ENCODE measurements at places on chromosomes 1 and 21.
A peak's percentile ranks its signal among the peaks of the same experiment; 100 is the strongest.

DNA sequence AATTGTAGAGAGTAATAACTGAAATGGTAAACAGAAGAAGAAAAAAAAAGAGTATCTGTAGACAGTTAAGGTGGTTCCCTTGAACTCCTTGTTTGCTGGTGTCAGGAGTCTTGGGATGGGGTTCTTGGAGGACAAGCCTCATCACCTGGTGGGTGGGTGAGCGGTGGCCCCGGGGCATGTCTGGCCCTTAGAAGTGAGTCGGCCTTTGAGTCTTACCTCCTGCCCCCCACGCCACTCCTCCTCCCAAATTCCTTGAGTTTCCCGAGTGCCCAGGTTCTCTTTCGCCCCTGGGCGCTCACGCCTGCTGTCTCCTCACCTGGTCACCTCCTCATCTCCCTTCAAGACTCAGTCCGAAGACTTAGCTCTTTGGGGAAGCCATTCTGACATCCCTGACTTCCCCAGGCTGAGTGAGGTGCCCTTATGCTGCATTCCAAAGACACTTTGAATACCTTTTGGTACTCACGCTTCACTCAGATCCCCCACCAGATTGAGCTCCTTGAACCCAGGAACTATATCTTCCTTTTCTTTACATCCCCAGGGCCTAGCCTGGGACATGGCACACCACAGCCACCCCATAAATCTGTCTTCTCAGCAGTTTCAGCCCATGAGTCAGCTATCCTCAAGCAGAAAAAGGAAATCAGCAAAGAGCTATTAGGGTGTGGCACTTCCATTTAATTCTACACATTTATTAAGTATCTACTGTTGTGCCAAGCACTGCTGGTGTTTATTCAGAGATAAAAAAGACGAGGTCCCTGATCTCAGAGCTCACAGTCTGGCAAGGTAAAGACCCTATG lies 13.5 kb upstream of the IKBKE start:
- DNase-seq: peak; percentile 70

DNA sequence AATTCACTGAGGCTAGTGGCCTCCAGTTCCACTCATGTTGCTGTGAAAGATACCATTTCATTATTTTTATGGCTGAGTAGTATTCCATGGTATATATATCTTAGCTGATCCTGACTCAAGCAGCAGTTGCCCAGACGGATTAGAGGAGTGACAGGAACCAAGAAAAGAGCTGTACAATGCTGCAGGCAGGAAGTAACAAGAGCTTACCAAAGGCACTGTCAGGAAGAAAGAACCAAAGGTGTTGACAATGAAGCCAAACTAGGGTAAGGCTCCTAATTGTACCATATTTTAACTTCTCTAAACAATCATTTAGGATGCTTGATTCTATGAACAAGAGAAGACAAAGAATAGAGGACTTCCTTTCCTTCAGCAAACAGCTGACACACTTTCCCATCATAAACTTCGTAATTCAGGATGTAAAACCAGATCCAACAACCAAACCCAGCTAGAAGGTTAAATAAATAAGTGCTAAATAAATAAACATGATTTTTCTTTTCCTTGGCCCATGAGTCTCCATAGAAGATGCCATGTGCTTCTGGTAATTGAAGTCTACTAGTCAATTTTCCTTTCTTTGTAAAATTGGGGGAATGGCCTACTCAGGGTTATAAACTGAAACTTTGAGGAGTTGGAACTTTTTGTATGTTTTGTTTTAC lies 248.2 kb upstream of the SGIP1 start:
- no peak for DNase-seq

DNA sequence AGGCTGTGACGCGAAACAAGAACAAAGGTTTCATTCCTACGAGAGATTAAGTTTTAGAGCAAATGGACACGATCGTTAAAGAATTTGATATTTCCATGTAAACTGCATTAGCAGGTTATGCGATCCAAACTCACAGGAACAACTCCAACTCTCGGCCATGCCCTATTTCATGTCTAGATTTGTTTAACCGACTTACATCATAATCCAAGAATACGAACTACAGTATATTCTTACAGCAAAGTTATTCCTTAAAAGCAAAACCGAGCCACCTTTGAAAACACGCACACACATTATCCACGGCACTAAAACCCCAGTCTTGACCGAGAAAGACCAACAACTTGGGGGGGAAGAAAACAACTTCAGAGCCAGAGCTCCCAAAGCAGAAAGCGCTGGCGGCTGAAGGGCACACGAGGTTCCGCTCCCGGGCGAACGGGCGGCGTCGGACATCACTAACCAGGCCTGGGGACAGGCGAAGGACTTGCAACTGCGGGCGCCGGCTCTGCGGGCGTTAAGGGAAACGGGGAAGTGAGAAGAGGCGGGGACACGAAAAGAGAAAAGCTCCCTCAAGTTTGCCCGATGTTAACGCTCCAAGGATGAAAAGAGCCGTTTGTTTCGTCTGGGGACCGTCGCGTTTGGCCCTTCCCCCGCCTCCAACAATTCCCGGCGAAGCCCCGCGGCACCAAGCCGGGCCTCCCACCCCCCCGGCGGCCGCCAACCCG lies 690 bp downstream of the B3GALNT2 start:
- peak; percentile 34 for DNase-seq

- DNase-seq: no peak
These were observed 266.0 kb downstream of the GPR52 start for GRCh38 chr1:174713796-174714195.

DNA sequence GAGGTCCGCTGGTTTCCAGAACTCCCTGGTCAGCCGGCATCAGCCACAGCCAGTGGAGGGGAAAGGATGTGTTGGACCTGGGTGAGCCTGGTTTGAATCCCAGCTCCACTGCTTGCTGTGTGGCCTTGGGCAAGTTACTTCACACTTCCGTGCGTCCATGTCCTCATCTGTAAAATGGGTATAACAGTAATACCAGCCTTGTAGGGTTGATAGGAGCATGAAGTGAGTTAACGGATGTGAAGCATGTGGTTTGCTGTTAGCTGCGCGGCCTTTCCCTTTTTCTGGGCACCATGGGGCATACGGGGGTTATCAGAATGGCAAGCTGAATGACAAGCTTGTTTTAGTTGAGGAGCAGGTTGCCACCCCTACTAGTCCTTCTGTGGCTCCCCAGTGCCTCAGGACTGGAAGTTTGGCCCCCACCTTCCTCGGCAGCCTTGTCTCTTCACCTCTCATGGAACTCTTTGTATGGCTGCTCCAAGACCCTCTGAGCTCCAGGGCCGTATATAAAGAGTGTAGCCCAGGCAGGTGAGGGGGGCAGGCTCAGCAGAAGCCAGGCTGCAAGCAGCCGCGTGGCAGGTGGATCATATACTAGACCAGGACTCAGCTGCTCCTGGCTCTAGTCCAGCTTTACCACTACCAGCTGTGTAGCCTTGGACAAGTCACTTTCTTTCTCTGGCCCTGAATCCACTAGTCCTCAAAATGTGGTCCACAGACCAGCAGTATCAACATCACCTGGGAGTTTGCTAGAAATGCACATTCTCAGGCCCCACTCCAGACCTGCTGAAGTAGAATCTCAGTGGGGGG lies 95.4 kb downstream of the LACTBL1 start:
- no peak for DNase-seq

- no peak for DNase-seq
These were observed 6.0 kb downstream of the TRPM2 start for GRCh38 chr21:44359396-44359795.

DNA sequence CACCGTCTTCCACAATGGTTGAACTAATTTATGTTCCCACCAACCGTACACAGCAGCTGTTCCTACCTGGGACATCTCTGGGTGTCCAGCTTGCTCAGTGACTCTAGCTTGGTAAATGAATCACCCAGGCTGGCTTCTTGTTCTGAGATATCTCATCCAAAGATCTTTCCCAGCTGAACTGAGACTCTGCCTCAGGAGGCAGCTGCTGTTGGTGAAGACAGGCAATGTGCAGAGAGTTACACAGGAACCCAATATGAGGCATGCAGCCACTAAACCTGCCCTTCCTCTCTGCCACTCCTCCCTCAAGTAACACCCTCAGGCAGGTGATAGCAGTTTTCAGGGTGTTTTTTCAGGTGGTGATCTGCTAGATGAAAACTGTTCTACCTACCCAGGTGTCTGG lies 14.0 kb upstream of the FOXO6 start:
- DNase-seq: no peak

- DNase-seq: no peak
These were observed 29.2 kb downstream of the ZNF281 start for GRCh38 chr1:200380589-200381021.

GRCh38 chr1:219926363-219926998 lies 1.9 kb downstream of the SLC30A10 start:
- DNase-seq: peak; percentile 46

- no peak for DNase-seq
These were observed 156.0 kb upstream of the RAB4A start for GRCh38 chr1:229114850-229115365.

- no peak for DNase-seq
These were observed 5.8 kb downstream of the TRIM33 start for GRCh38 chr1:114505148-114505561.

DNA sequence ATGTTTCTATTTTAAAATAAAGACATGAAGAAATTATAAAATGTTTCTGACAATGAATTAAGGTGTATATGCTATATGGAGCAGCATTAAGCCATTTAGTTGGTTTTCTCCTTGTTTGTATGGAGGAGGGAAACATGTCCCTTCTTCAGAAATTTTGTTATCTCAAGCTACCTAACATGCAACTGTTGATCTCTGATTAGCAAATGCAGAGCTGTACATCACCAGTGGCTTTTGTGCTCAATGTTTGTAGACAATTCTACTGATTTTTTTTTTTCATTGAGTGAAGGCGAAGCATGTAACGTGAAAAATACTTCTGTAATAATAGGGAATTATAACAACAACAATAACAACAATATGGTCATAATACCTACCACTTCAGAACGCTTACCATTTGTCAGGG lies 463.7 kb downstream of the PLPP3 start:
- DNase-seq: no peak

DNA sequence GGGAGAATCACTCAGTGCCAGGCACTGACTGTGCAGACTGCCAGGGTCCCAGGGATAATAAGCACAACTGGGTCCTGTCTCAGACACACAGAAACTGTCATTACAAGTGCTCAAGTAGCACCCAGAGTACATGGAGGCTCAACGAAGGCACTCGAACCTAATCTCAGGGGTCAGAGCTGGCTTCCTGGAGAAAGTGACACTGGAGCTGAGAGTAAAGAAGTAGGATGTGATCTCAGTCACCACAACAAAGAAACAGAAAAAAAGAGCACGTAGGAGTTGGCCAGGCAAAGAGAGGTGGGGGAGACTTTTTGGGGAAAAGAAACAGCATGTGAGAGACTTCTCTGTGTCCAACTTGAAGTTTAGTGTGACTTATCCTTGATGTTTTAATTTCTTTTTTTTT lies 1.3 kb downstream of the CATSPER4 start:
- DNase-seq: no peak

DNA sequence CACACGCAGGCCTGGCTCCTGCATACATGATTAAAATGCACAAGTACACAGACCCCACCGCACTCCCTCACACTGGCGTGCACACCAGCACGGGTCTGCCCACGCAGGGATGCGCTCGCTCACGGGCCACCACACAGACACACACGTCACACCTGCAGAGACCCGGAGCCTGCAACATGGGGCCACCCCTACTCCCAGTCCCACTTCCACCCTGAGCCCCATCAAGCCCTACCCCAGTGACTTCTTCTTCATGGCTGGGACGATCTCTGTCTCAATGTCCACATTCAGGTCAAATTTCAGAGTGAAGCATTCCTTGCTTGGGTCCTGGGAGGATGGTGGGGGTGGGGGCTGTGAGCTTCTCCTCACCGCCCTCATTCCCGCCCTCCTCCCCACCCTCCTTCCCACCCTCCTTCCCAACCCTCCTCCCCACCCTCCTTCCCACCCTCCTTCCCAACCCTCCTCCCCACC lies 8.9 kb upstream of the TNFRSF25 start:
- DNase-seq: no peak

GRCh38 chr1:66253330-66253921 lies 280.5 kb upstream of the SGIP1 start:
- DNase-seq: peak; percentile 79

GRCh38 chr1:55051169-55051568 lies 11.8 kb downstream of the PCSK9 start:
- no peak for DNase-seq

DNA sequence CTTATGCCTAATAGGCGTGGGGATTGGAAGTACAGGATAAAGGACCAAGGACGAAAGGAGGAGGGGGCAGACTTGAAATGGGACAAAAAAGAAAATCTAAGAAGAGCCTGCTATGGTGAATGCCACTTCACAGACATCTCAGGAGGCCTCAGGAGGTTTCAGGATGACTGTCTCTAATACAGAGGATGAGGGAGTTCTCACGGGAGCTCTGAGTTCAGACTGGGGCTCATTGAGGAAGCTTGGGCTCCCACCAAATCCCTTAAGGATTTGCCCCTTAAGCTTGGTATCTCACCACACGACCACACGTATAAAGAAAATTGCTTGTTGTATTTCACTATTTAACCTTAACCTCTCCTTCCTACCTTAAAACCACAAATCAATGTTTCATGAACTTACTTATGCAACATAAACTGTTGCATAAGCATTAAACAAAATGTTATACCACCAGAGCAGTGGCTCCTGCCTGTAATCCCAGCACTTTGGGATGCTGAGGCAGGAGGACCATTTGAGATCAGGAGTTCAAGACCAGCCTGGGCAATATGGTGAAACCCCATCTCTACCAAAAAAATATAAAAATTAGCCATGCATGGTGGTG lies 12.4 kb downstream of the SLC30A1 start:
- no peak for DNase-seq

DNA sequence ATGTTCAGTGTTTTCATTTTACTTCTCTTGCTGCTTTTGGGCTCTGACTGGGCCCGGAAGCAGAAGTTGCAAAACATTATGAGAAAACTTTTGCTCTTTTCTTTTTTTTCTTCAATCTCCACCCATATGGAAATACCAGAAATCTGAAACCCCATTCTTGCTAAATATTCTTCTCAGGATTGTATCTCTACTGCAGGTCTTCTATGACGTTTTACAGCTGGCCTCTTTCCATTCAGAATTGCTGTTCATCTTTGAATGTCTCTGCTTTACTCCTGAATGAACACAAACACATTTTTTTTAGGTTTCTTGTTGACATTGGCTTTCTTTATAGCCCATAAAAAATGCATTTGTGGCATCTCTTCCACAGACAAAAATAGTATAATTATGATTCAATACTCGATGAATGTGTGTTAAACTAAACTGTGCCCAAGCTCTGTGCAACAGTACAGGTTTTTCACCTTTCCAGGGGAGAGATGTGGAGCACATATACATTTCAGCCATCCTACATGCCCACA lies 18.8 kb downstream of the PTPRC start:
- peak; percentile 75 for DNase-seq

GRCh38 chr1:162139211-162139610 lies 69.7 kb downstream of the NOS1AP start:
- DNase-seq: no peak
